ENCODE measurements at places on chromosomes 6 and 20.
A peak's percentile ranks its signal among the peaks of the same experiment; 100 is the strongest.

DNA sequence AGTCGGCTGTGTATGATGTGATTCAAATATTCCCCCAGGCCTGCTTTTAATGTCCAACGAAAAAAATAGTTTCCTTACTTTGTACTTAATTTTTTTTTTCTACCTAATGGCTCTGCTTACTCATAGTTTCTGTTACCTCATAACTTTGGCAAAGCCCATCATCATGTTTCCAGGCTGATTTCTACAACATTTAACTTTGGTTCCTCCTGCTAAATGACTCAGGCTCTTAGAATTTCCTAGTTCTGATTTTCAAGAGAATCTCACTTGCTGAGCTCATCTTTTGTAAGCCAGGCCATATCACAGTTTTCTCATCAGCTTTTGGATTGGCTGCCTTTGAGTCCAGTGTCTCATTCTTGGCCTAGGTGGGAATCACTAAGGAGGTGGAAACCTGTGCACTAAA, 323.1 kb downstream of the HDGFL1 start:
- DNase-seq: no peak

- DNase-seq: no peak
Observed at GRCh38 chr20:46870041-46870440, 24.6 kb upstream of the EYA2 start.

DNA sequence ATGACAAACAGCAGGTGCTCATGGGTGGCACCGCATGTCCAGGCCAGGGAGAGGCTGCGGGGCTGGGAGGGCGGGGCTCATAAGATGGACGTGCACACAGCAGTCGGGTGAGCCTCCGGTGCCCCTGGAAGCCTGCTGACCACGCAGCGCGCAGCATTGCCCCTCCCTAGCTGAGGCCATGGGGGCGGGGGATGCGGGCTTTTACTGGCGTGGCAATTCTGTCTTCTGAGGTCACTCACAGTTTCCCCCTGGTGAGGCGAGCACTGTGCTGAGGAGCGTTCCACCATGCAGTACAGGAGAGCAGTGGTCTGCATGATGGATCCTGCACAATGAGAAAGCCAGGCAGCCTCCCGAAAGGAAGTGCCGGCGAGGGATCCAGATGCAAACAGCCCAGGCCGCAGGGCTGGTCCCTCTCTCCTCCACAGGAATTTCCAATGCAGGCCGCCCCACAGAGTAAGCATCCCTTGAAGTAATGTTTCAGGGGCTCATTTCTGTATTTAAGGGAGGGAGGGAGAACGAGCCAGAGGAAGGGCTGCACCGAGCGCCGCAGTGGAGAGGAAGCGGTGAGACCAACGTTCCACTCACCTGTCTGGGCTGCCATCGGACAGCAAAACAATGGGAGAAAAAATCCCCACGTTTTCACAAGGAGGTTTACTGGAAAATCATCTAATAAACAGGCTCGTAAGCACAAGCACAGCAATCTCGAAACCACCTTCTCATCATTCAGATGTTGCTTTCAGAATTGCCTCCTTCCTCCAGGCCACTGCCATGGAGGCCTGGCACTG, 56.0 kb downstream of the IRF4 start:
- DNase-seq: peak; percentile 77

DNA sequence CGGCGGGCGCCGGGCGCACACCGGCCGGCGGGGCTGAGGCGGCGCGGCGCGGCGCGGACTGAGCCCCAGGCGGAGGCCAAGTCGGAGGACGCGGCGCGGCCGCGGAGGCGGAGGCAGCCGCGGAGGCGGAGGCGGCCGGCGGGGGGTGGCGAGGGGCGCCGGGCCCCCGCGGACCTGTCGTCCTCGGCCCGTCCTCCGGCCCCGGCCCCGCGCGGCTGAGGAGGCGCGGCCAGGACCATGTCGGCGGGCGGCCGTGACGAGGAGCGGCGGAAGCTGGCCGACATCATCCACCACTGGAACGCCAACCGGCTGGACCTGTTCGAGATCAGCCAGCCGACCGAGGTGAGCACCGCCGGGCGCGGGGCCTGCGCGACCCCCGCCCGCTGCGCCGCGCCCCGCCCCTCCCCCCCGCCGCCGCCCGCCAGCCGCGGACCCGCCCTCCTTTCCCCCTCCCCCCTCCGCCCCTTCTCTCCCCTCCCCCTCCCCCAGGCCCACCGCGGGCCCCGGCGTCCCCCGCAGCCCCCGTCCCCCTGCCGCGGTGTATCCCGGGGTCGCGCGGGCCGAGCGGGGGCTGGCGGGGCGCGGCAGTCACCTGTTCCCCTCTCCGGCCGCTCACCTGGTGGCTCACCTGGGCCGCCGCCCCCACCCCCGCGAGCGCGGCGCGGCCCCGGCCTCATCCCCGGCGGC, at the start of gene AFDN:
Gene AFDN (plus strand): TSS at position 16 of the 687 bp plus-strand sequence. CDS start 222 bp downstream, at position 238.
- DNase-seq: no peak

DNA sequence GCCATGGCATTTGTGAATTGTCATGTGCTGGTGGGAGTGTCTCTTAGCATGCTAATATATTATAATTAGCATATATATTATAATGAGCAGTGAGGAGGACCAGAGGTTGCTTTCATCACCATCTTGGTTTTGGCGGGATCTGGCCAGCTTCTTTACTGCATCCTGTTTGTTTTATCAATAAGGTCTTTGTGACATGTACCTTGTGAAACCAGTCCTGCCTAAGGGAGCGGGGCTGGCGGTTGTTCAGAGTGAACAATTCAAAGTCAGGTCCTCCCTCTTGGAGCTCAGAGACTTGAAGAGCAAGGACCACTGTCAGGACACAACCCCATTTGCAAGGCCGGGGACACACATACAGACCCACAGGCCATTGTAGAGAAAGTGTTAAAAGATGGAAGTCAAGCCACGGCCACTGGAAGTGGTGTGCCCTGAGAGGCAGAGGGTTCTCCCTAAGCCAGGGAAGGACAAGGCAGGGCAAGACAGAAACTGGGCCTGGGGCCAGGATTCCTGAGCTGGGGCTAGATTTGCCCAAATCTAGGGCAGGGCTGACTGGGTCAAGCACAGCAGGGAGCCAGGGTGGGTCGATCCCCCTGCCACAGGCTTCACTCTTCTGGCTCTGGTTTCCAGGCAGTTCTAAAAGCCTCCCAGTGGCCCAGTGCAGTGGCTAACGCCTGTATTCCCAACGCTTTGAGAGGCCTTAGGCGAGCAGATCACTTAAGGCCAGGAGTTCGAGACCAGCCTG, 14.2 kb downstream of the SLC52A3 start:
- no peak for DNase-seq

GRCh38 chr6:153028286-153028685, 25.8 kb upstream of the MTRF1L start:
- DNase-seq: no peak

GRCh38 chr6:11711003-11711983, 67.3 kb downstream of the ADTRP start:
- DNase-seq: peak; percentile 85

GRCh38 chr20:51497542-51498467, 44.7 kb downstream of the NFATC2 start:
- peak; percentile 78 for DNase-seq

DNA sequence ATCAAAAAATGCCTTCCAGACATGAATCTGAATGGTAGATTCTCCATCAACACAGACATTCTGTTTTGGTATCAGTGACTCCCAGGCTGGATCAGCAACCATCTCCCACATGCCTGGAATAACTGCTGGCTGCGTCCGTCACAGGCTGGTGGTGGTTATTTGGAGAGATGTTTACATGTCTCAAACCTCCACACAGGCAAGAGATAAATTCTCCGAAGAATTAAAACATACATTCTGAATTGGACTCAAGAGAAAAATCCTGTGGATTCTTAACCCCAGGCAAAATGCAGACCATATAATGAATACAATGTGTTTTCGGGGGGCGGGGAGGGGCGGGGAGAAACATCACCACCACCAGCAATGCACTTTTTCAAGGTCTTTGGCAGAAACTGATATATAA, 108.2 kb downstream of the THBS2 start:
- no peak for DNase-seq
